COLO829 (cell line): ENCODE measurements at places on chromosomes 3 and 15.

DNA sequence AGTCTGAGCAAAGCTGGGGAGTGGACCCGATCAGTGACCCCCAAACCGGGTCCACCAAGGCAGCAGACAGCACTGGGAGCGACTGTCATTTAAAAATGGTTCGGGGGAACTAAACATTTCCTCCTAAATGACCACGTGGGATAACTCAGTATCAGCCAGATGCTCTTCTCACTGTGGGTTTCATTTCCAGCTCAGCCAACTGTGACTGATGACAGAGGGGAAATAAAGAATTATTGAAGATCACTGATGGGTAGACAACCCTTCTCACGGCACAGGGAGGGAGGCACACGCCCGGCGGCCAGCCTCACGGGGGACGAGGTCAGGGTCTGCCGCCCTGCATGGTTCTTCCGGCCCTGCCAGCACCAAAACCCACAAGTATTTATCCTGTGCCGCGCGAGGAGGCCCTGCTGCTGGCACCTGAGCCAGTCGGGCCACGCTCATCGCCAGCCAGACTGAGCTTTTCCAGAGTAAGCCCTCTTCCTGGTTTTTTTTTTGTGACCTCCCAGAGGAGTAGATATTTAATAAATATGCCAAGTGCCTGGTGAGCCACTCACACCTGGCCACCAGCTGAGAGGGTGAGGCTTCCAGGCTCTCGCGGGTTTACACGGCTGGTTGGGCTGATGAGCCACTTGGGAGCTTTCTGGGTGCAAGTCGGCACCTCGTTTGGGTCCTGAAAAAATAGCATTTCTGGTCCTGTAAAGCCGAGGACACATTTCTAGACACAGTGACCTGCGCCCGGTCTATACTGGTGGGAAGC lies 6.2 kb downstream of the MELTF start:
- DNase-seq = no peak

- no peak for DNase-seq
These were observed 677.0 kb downstream of the NTRK3 start for GRCh38 chr15:87579537-87579936.

DNA sequence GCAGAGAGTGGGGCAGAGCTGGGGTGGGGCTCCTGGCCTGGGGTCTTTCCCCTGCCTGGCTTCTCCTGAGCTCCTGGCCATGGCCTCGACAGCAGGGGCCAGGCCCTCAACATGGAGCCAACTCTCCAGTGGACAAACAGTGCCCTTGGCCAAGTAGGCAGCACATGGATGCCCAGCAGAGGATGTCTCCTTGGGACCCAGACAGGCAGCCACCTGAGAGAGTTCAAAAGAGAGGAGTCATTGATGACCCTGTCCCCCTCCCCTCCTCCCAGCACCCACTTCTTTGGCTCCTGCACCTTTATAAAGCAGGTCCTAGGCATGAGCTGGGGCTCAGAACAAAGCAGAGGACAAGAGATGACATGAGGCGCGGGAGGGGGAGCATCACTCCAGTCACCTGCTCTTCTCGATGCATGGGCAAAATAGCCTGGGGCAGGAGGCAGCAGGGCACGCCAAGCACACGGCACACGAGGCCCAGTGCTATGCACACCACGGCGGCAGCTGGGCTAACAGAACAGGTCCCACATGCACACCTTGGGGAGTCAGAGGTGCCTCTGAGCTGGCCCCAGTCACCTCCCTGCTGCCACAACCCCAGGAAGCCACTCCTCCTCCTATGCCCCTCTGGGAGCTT lies 27.4 kb downstream of the SHISA5 start:
- DNase-seq = no peak

- peak; percentile 90 for DNase-seq
These were observed 326.1 kb downstream of the SATB1 start for GRCh38 chr3:18098960-18099587.

DNA sequence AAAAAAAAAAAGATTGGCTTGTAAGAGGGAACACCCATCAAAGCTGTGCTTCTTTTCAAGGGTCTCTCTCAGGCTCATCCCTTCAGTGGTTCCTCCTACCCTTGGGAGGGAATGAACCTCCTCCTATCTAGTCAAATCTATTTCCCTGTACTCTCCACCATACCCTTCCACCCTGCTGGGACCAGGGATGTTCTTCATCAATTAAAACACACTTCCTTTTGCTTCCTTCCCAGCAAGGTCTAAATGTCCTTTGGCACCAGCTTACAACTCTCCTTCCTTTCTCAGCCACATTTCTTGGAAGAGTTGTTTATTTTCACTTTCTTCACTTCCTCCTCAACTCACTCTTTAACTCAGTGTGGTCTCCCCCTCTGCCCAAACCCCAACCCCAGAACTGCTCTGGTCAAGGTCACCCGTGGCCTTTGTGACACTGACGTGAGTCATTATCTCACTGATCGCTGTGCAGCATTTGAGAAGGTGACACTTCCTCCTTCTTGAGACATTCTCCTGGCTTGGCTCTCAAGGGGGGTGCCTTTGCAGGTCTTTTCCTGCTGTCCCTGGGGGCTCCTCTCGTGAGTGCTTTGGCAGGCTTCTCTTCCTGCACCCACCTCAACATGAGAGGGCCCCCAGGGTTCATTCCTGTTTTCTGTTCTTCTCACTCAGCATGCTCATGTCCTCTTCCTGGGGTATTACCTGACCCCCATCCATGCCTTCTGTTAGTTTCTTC lies 210.5 kb upstream of the TLE3 start:
- no peak for DNase-seq

GRCh38 chr3:171511450-171511849 lies 51.2 kb upstream of the TNIK start:
- no peak for DNase-seq

DNA sequence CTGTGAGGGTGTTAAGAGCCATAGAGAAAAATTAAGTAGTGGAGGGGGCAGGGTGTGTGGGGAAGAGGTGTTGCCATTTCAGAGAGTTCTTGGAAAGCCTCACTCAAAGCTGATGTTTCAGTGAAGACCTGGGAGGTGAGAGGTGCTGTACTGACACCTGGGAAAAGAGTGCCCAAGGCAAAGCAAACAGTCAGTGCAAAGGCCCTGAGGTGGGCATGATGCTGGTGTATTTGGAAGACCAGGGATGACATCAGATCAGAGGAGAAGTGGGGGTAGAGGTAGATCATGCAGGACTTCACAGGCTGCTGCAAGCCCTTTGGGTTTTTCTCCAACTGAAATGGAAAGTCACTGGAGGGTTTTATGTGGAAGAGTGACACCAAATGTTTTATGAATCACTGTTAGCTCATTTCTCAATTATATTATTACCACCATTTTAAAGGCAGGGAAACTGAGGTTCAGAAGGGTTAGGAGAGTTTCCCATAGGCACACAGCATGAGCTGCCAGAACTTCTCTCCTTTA lies 42.8 kb upstream of the SMAD3 start:
- DNase-seq = no peak

DNA sequence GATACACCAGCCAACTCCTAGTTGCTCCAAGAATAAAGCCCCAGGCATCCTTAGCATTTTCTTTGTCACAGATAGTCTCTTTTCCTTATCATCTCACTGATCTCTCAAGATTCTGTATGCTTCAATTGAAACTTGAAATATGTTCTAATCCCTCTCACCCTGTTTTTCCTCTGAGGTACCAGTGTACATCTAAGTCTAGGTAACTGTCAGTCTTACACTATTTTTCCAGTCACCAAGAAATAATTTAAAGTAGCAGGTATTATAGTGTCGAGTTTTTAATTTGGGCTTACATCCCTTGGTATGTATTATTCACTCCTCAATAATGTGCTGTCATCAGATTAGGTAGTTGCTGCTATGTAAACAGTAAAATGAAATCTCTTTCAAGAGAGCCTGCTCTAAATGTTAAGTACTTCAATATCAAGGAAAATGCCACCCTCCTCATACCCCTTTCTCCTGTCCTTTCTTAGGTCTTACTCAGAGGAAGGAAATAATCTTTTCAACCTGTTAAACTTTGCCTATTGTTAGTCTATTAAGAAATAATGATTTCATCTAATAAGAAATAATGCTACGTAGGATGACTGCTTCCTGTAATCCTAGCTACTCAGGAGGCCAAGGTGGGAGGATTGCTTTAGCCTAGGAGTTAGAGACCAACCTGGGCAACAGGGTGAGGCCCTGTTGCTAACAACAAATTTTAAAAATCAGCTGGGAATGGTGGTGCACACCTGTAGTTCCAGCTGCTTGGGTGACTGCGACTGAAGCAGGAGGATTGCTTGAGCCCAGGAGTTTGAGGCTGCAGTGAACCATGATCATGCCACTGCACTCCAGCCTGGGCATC lies 39.8 kb downstream of the TSC22D2 start:
- no peak for DNase-seq

GRCh38 chr3:104132566-104133403 lies 1233.9 kb upstream of the ALCAM start:
- DNase-seq = peak; percentile 12

- DNase-seq = no peak
These were observed 22.4 kb upstream of the RAB7A start for GRCh38 chr3:128703561-128703960.

- DNase-seq = no peak
These were observed 66.5 kb downstream of the UBE3A start for GRCh38 chr15:25372298-25372697.

DNA sequence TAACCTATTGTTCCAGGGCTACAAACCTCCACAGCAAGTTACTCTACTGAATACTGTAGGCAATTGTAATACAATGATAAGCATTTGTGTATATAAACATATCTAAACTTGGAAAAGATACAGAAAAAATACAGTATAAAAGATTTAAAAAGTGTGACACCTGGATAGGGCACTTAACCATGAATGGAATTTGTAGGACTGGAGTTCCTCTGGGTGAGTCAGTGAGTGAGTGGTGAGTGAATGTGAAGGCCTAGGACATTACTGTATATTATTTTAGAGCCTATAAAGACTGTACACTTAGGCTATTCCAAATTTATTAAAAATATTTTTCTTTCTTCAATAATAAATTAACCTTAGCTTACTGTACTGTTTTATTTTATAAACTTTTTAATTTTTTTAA lies 38.4 kb upstream of the SLC25A36 start:
- no peak for DNase-seq

DNA sequence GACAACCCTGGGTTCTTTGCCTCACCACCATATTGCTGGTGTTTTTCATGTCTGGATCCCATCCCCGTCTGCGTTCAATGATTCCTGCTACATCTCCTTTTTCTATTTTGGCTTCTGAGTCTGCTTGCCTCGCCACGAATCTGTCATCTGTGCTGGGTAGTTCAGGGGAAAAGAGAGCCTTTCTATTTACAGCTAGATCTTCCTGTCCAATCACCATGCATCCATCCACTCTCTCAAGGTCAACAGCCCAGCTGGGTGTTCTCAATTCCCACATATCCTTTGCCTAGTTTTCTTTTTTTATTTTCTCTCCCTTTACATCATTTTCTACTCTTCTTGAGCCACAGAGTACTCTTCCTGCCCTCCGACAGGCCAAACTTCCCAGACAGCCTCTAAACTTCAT lies 104.8 kb upstream of the RAD18 start:
- DNase-seq = no peak

GRCh38 chr3:182183716-182184430 lies 472.1 kb downstream of the SOX2 start:
- peak; percentile 19 for DNase-seq

DNA sequence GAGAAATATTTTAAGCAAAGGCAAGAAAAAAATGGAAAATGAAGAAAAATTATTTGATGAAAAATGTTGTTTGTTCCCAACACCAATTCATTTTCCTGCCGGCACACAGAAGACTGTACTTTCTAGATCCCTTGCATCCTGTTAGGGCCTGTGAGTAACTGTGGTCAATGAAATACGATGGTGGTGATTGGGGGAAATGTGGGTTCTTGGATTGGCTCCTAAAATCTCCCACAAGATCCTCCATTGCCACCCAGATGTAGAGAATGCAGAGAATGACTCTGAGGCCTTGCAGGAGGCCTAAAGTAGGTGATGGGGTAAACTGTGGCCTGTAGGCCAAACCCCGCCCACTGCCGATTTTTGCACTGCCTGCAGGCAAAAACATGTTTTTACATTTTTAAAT lies 46.3 kb upstream of the C3orf70 start:
- DNase-seq = no peak
